Mesothelial cell of epicardium (in vitro differentiated cells): ENCODE measurements at places on chromosomes 3 and 15. TPM values are rescaled to one million over a fixed set of nuclear protein-coding genes. Genes with fewer than 3 reads are reported as not detected.

GRCh38 chr15:69337138-69337537 lies 38.4 kb downstream of the PAQR5 start:
- no peak for DNase-seq
- no peak overlapping the region for H3K27ac ChIP-seq
- H3K27me3 ChIP-seq = no peaks in the 10 kb centered on the region
- no peaks in the 10 kb centered on the region for H3K4me1 ChIP-seq
- H3K4me3 ChIP-seq = no peak overlapping the region
- H3K36me3 ChIP-seq = peaks cover 5% of the 10 kb centered on the region

- DNase-seq = no peak
- H3K4me3 ChIP-seq = peak overlapping the region; percentile 69
- peak overlapping the region; percentile 72 for H3K27ac ChIP-seq
- H3K27me3 ChIP-seq = peaks cover 37% of the 10 kb centered on the region
- peaks cover 40% of the 10 kb centered on the region for H3K4me1 ChIP-seq
Observed at GRCh38 chr15:92653836-92654539, 1.6 kb downstream of the FAM174B start.

GRCh38 chr3:46863261-46863782 lies at the start of gene MYL3:
TSS of gene MYL3 (minus strand) at chr3:46863444. CDS start at chr3:46863390, 54 bp downstream.
- H3K27ac ChIP-seq = no peak within 1 kb of the TSS
- no peak for DNase-seq
- H3K4me3 ChIP-seq = no peak within 1 kb of the TSS
- H3K36me3 ChIP-seq = no peaks in the 10 kb centered on the region
- no peaks in the 10 kb centered on the region for H3K27me3 ChIP-seq

DNA sequence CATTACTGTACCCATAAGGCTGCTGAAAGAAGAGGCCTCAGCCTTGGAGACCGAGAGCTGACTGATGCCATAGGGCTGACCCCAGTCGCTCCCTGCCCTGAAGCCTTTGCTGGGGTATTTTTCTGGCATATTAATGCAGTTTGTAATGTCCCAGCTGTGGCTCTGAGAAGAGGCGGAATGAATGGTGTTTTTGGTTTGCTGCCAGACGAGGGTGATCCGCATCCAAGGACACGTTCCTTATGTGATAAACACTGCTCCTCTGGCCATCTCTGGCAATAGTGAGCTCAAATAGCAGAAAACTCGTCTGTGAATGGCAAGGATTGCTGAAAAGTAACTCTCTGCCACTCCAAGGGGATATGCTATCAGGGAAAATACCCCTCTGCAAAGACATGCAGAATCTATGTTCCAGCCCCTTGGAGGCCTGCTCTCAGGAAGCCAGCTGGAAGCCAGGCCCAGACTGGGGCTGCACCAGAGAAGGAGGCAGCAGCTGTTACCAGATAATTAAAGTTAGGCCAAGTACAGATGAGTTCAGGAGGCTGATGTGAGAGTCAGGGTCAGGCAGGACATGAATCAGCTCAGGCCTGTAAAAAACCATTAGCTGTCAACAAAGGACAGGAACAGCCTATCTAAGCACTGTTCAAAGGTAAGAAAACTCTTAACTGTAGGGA lies 28.9 kb upstream of the KLHL6 start:
- peak overlapping the region; percentile 37 for H3K27ac ChIP-seq
- H3K36me3 ChIP-seq = no peaks in the 10 kb centered on the region
- peaks cover 7% of the 10 kb centered on the region for H3K27me3 ChIP-seq
- no peak for DNase-seq
- H3K4me3 ChIP-seq = no peak overlapping the region

GRCh38 chr3:25156626-25157025 lies 271.4 kb upstream of the RARB start:
- DNase-seq = no peak
- H3K27ac ChIP-seq = peak overlapping the region; percentile 86
- H3K36me3 ChIP-seq = peaks cover 1% of the 10 kb centered on the region
- H3K4me3 ChIP-seq = no peak overlapping the region

DNA sequence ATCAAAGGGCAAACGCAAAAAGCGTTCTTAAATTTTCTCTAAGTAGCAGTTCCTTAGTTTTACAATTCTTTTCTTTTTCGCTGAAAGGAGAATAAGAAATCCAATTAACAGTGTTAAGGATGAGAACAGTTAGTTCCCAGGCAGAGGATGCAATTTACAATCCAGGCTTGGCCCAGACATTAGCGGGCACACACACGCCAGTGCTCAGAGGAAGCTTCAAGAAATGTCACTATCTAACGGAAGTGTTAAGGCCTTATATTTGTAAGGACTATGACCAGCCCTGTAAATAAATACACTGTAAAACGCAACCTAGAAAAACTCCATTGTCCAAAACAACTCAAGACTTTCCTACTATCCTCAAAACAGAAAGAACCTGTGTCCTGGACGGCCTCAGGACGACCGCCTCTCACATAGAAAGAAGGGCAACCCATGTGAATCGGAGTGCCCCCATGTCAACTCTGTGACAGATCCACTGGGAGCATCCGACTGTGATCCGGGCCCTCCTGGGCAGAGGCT lies 1.3 kb downstream of the ACAP2 start:
- H3K4me3 ChIP-seq = peak overlapping the region; percentile 87
- H3K27ac ChIP-seq = peak overlapping the region; percentile 96
- DNase-seq = no peak
- H3K36me3 ChIP-seq = no peaks in the 10 kb centered on the region
- peaks cover 23% of the 10 kb centered on the region for H3K4me1 ChIP-seq
- H3K27me3 ChIP-seq = no peaks in the 10 kb centered on the region

- no peak overlapping the region for H3K27ac ChIP-seq
- peaks cover 10% of the 10 kb centered on the region for H3K4me1 ChIP-seq
- no peaks in the 10 kb centered on the region for H3K36me3 ChIP-seq
- H3K4me3 ChIP-seq = no peak overlapping the region
- peaks cover 69% of the 10 kb centered on the region for H3K27me3 ChIP-seq
- DNase-seq = no peak
Observed at GRCh38 chr3:36662626-36663025, 101.7 kb downstream of the DCLK3 start.

- peak overlapping the region; percentile 63 for H3K27ac ChIP-seq
- H3K4me3 ChIP-seq = no peak overlapping the region
- H3K36me3 ChIP-seq = no peaks in the 10 kb centered on the region
- peaks cover 43% of the 10 kb centered on the region for H3K4me1 ChIP-seq
- no peak for DNase-seq
Observed at GRCh38 chr3:71125738-71126137, 457.8 kb downstream of the FOXP1 start.

- H3K4me1 ChIP-seq = peaks cover 3% of the 10 kb centered on the region
- no peak for DNase-seq
- no peaks in the 10 kb centered on the region for H3K27me3 ChIP-seq
- no peak overlapping the region for H3K27ac ChIP-seq
Observed at GRCh38 chr3:30122359-30122758, 484.0 kb upstream of the TGFBR2 start.

DNA sequence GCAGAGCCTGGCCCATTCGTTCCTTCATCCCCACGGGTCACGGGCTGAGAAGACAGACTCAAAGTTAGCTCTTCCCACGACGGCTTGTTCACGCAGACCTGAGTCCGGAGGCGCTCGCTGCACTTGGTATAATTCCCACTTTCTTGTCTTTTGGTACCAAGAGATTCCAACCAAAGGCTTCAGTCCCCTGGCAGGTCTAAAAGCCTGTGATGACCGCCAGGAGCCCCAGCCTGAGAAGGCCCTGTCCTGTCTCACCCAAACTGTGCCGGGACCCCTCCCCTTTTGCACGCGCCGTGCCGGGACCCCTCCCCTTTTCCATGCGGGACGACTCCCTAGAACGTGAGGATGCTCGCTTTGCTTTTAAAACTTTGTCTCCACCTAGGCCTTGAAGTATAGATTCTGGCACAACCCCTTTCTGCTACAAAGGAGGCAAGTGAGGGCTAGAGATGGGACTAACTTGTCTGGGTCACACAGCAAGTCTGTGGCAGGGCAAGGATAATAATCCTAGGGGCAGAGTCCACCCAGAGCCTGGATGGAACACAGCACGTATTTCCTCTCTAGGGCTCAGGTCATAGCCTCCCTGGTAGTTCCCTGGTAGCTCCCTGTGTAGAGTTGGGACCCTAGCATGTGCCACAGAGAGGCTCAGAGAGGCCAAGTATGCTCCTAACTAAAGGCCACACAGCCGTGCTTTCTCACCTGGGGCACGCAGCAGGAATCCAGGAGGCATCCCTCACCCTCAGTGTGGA lies 211.3 kb downstream of the XXYLT1 start:
- no peak for DNase-seq
- no peak overlapping the region for H3K4me3 ChIP-seq
- no peak overlapping the region for H3K27ac ChIP-seq
- H3K36me3 ChIP-seq = peaks cover under 1% of the 10 kb centered on the region
- H3K4me1 ChIP-seq = peaks cover 9% of the 10 kb centered on the region

DNA sequence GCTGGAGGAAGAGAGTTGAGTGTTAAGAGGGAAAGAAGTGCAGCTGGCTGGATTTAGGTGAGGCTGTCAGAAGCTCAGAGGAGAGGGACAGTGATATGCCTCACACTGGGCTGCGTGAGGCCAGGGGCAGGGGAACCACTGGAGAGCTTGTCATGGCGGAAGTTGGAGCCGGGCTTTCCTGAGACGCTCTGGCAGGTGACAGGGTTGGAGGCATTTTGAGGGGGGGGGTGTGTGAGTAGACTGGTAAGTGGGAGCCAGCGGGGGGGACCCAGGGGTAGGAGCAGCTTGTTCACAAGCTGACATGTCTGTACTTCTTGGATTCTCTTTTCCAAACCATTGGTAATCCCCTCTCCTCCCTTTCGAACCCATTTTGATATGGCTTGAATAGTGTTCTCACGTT lies 331.5 kb upstream of the RGMA start:
- H3K4me1 ChIP-seq = no peaks in the 10 kb centered on the region
- no peak overlapping the region for H3K27ac ChIP-seq
- peaks cover 2% of the 10 kb centered on the region for H3K36me3 ChIP-seq
- no peak overlapping the region for H3K4me3 ChIP-seq
- no peak for DNase-seq

GRCh38 chr3:158097593-158098308 lies 8.5 kb downstream of the SHOX2 start:
- peaks cover 100% of the 10 kb centered on the region for H3K27me3 ChIP-seq
- peaks cover 9% of the 10 kb centered on the region for H3K4me1 ChIP-seq
- no peaks in the 10 kb centered on the region for H3K36me3 ChIP-seq
- peak; percentile 71 for DNase-seq
- H3K4me3 ChIP-seq = peak overlapping the region; percentile 79
- no peak overlapping the region for H3K27ac ChIP-seq

DNA sequence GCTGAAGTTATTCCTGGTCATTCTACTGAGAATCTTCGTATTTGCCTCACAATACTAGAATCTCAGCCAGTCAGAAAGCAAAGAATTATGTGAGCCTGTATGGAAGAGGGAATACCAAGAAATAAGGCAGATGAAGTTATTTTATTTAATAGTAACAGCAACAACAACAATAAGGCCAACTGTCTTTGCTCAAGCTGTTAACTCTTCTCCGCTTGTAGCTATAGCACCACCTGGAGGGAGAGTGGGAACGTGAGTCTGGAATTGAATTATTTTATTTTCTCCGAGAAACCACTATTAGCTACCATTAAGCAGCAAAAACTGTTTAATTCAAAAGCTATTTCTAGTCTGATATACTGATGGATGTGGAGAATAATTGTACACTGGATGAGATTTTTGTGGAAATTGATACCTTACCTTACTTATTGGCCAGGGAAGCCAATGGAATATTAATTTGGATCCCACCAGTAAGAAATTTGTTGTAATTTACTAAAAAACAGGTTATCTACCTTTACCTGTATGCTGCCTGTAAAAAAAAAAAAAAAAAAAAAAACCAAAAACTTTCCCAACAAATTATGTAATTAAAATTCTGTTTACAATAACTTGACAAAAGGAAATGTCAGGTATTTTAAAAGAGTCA lies 50.1 kb downstream of the CALML4 start:
- no peak for DNase-seq
- H3K4me1 ChIP-seq = peaks cover 17% of the 10 kb centered on the region
- peak overlapping the region; percentile 30 for H3K27ac ChIP-seq
- no peak overlapping the region for H3K4me3 ChIP-seq
- H3K27me3 ChIP-seq = no peaks in the 10 kb centered on the region

DNA sequence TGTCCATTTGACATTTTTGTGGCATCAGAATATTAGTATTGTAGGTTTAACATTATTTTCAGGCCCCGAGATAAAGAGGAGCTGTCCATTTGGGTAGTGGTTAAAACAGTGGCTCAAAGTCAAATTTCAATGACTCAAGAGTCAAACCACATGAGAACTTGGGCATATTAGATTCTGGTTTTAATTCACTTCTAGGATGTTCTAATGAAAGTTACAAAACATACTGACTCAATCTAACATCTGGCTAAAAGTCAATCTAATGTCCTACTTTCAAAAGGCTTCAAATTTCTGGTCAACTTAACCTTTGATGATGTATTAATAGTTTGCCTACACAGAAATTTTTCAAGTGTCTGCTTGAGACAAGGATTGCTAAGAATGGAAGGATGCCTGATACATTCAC lies 112.4 kb downstream of the ABI3BP start:
- H3K4me3 ChIP-seq = no peak overlapping the region
- no peak overlapping the region for H3K27ac ChIP-seq

DNA sequence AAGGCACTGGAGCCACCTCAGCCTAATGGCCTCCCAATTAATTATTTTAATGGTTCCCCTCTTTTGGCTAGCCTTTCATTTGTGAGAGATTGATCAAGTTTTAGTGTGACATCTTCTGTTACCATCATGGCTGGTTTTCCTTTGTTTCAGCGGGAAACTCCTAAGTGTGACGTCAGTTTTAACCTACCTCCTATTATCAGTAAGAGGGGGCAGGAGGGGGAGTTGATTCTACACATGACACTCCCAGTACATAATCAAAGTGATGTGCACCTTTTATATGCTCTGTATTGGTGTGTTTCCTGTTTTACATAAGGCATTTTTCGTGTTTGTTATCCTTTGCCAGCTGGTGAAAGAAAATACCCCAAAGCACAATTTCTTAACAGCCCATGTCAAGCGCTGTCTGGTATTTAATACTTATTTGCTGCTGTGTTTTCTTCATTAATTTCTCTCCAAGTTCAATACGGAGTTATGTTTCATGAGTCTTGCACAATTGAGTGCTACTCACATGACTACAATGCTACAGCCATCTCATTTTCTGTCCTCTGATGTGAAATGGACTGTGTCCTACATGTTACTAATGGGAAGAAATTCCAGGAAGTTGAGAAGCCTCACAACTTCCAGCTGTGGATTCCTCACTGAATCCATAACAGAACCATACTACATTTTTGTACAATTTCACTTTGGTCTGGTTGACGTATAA lies 52.2 kb upstream of the POLR2M start:
- no peak overlapping the region for H3K27ac ChIP-seq
- H3K27me3 ChIP-seq = no peaks in the 10 kb centered on the region
- H3K4me1 ChIP-seq = peaks cover 20% of the 10 kb centered on the region
- H3K4me3 ChIP-seq = no peak overlapping the region
- no peak for DNase-seq

- H3K27me3 ChIP-seq = no peaks in the 10 kb centered on the region
- H3K4me3 ChIP-seq = no peak overlapping the region
- DNase-seq = no peak
- peaks cover 41% of the 10 kb centered on the region for H3K4me1 ChIP-seq
- no peaks in the 10 kb centered on the region for H3K36me3 ChIP-seq
- H3K27ac ChIP-seq = no peak overlapping the region
Observed at GRCh38 chr3:29319262-29319661, 38.4 kb downstream of the RBMS3 start.

APBA2 gene
- 33.1 to 36.7 TPM (median 34.3 TPM) in 3 replicates for total RNA-seq

GNAI2 gene
- total RNA-seq = 155 to 159 TPM (median 156 TPM) in 3 replicates

ALDH1A3 gene
- not detected in 3 replicates for total RNA-seq

SPESP1 gene
- not detected in 3 replicates for total RNA-seq

SPCS1 gene
- 81.9 to 82.7 TPM (median 82.5 TPM) in 3 replicates for total RNA-seq

OR5K2 gene
- not detected in 3 replicates for total RNA-seq
